ENCODE measurements at places on chromosomes 1 and 21. TPM values are rescaled to one million over a fixed set of nuclear protein-coding genes. Genes with fewer than 3 reads are reported as not detected.

GRCh38 chr1:172457479-172458130, 13.7 kb upstream of the PIGC start:
- H3K4me1 ChIP-seq: peaks cover 5% of the 10 kb centered on the region
- no peak overlapping the region for H3K27ac ChIP-seq
- no peak for DNase-seq

Gene NGF
- total RNA-seq: 1.4 TPM

Gene C8B
- 0.39 TPM for total RNA-seq

Gene C1QC
- 8.6 TPM for total RNA-seq

Gene SPRTN
- total RNA-seq: 26.4 TPM

DNA sequence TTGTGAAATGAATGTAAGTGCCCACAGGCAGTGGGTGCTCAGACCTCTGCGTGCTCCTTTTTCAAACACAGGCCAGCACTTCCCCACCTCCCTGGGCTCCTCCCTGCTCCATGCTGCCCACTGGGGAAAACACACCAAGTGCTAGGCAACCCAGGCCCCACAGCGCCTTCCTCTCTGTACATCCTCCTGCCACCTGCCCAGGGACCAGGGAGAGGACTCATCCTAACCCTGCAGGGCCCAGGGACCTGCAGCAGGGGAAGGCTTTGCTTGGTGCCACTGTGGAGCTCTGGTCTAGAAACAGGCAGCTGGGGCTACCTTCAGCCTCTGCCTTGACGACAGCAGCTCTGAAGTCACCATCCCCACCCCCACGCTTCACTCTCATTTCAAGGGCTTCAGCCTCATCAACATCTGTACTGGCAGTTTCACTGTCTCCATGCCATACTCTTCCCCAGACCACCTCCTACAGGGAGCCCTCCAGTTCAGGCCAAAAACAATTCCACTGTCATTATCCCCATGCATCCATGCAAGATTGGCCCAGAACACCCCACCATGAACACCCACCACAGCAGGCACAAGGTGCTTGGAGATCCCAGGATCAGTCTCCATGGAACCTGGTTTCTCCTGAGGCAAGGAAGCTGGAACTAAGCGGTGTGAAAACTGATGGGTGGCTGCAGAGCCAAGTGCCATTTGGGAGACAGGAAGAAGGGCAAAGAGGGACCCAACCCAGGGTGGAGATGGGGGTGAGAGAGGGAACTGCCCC, 1.1 kb downstream of the IGSF8 start:
- peaks cover 31% of the 10 kb centered on the region for H3K4me1 ChIP-seq
- H3K4me3 ChIP-seq: peak overlapping the region; percentile 78
- H3K27me3 ChIP-seq: no peaks in the 10 kb centered on the region
- no peaks in the 10 kb centered on the region for H3K36me3 ChIP-seq

GRCh38 chr1:150493175-150493574, 6.0 kb downstream of the TARS2 start:
- H3K36me3 ChIP-seq: no peaks in the 10 kb centered on the region
- H3K4me3 ChIP-seq: no peak overlapping the region
- DNase-seq: no peak
- H3K27ac ChIP-seq: no peak overlapping the region

Gene RUNX3
- 5.7 TPM for total RNA-seq

- no peaks in the 10 kb centered on the region for H3K4me1 ChIP-seq
- no peak overlapping the region for H3K4me3 ChIP-seq
- H3K36me3 ChIP-seq: no peaks in the 10 kb centered on the region
Measured at GRCh38 chr1:102776071-102776470, 332.3 kb downstream of the COL11A1 start.

Gene RXRG
- total RNA-seq: 0.24 TPM

DNA sequence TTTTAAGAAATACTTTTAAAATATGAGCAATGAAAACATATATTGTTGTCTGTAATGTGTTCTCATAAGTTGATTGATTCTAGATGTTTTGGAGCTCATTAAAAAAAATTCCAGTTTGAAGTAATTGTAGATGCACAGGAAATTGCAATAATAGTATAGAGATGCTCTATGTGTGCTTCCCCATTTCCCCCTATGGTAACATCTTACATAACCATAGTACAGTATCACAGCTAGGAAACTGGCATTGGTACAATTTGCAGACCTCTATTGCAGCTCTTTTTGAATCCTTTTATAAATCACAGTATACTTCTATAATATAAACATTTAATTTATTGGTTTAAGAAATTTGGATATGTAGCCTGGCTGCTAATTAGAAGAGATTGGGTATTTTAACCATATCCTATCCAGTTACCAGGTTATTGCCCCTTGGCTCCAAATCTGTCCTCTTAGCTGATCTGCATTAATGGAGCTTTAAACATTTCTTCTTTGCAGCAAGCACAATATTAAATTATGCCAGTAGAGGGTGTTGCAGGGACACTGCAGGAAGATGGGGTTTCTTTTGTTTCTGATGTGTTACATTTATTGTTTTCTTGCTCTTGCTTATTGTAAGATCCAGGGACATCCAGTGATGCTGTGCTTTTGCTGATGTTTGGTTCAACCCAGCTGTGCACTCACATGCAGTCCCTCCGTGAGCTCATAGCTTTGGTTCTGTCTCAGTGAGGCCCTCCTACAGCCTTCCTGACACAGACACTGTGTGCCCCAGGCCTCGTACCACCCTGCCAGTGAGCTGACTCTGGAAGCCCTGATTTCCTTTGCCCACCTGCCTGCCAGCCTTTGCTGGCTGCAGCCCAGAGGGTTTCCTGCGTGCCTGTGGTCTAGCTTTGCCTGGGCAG, 103.3 kb downstream of the RABGAP1L start:
- no peak overlapping the region for H3K4me3 ChIP-seq
- no peaks in the 10 kb centered on the region for H3K36me3 ChIP-seq
- no peaks in the 10 kb centered on the region for H3K27me3 ChIP-seq
- no peaks in the 10 kb centered on the region for H3K4me1 ChIP-seq
- no peak overlapping the region for H3K27ac ChIP-seq
- DNase-seq: no peak

- no peak overlapping the region for H3K27ac ChIP-seq
- DNase-seq: no peak
- no peaks in the 10 kb centered on the region for H3K27me3 ChIP-seq
- H3K4me3 ChIP-seq: no peak overlapping the region
Measured at GRCh38 chr1:196059210-196059609, 549.0 kb downstream of the KCNT2 start.

DNA sequence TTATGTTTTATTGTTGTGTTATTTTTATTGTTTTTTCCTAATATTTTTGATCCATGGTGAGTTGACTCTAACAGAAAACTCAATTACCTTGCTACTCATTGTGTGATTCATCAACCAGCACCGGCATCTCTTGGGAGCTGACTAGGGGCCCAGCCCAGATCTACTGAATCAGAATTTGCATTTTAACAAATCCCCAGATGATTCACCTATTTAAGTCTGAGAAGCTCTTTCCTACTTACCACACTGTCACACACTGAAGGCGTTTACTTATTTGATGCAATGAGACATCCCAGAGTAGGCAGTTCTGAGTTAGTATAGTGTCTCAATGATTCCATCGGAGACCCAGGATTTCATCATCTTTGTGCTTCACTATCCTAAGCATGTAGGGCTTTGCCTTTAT, 416.6 kb downstream of the RWDD3 start:
- H3K4me1 ChIP-seq: no peaks in the 10 kb centered on the region
- DNase-seq: no peak
- H3K36me3 ChIP-seq: no peaks in the 10 kb centered on the region
- H3K27ac ChIP-seq: no peak overlapping the region
- H3K4me3 ChIP-seq: no peak overlapping the region

DNA sequence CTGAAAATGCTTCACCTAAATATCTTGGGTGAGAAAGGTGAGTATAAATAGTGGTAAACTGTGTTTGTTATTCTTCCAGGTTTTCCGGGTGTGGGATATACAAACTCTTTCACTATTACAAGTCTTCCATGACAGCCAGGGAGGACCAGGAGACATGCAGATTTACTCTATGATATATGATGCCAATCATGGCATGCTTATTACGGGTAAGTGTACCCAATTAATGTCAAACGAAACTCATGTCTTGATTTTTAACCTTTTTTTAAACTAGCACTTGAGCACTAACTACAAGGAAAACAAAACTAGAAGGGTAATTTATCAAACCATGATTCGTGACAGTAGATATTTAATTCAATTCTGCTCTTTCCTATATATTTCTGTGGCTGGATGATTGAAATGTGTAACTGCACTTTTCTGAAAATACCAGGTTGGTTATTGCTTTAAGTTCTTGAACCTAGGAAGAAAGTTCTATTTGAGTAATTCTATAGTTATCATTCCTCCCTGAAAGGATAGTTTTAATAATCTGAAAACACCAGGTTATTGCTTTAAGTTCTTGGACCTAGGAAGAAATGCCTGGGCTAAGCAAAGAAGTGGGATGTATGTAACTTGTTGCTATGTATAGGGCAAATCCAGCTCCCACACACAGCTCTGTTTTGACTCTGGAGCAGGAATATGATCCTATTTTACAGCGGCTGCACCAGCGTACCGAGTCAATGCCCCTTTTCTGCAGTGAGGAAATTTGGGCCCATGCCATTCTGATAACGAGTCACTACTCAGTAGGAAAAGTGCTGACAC, 86.4 kb downstream of the WDR64 start:
- no peak overlapping the region for H3K4me3 ChIP-seq
- H3K27me3 ChIP-seq: no peaks in the 10 kb centered on the region
- DNase-seq: no peak

- H3K27me3 ChIP-seq: no peaks in the 10 kb centered on the region
- H3K4me1 ChIP-seq: no peaks in the 10 kb centered on the region
- H3K36me3 ChIP-seq: no peaks in the 10 kb centered on the region
- no peak overlapping the region for H3K4me3 ChIP-seq
- no peak overlapping the region for H3K27ac ChIP-seq
Measured at GRCh38 chr1:243470502-243470901, 214.7 kb downstream of the SDCCAG8 start.

Gene RPE65
- total RNA-seq: 0.16 TPM

DNA sequence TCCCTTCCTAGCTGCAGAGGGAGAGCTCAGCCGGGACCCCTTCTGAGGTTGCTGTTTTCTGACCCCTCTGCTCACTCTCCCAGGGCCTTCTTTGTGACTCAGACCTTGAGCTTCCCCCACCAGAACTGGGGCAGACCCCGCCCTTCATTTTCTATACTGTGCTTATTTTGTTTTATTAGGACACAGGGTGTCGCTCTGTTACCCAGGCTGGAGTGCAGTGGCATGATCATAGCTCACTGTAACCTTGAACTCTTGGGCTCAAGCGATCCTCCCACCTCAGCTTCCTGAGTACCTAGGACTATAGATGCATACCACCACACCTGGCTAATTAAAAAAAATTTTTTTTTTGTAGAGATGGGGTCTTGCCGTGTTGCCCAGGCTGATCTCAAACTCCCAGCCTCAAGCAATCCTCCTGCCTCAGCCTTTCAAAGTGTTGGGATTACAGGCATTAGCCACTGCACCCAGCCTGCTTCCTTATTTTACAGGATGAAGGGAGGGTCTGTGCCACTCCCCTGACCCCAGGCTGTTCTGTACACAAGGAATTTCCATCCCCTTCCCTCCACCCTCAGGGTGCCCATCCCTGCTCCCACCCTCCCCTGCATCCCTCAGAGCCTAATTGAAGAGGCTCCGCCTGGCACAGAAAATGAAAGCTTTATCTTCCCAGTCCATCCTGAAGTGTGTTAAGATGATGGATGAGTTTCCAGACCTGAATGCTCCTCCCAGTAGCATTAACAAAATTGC, 195.2 kb upstream of the POU3F1 start:
- no peak for DNase-seq
- H3K36me3 ChIP-seq: no peaks in the 10 kb centered on the region
- H3K27me3 ChIP-seq: no peaks in the 10 kb centered on the region
- no peak overlapping the region for H3K27ac ChIP-seq
- no peaks in the 10 kb centered on the region for H3K4me1 ChIP-seq
- no peak overlapping the region for H3K4me3 ChIP-seq
